ENCODE measurements at places on chromosomes 16 and 17.

DNA sequence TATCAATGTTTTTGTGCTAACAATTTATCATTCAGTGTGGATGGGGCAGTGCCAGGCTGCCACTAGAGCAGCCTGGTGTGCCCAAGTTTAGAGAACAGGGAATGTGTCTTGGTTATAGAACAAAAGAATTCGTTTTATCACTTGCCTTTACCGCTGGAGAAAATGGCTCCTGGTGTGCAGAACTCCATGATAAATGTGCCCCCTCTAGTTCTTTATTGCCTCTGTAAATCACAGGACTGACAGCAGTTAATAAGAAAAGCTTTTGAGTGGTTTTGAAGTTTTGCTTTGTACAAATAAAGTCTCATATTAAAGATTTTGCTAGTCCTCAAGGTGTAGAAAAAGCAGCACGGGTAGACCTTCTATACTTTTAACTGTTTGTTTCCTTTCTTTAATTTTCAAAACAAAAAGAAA, 28.2 kb upstream of the PSMD7 start:
- no peak for DNase-seq

GRCh38 chr16:25176136-25176535, 40.6 kb upstream of the AQP8 start:
- DNase-seq, result no peak

GRCh38 chr17:16428098-16428882, 12.9 kb downstream of the TRPV2 start:
- no peak for DNase-seq

DNA sequence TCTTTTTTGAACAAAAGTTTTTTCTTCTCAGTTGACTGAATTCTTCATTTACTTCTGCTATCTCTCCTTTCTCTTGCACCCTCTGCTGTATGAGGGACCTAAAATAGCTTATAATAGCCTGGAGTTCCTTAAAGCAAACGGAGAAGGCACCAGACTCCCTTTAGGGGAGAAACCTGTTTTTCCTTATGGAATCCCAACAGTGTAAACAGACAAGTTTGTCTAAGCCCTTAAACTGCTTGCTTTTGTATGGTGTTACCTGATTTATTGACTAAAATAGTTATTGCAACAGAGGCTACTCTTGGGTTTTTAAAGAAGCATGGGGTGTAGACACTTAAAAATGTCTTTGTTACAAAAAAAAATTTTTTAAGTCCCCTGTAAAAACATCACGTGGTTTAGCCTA, 12.9 kb upstream of the TRIM25 start:
- DNase-seq, result no peak

DNA sequence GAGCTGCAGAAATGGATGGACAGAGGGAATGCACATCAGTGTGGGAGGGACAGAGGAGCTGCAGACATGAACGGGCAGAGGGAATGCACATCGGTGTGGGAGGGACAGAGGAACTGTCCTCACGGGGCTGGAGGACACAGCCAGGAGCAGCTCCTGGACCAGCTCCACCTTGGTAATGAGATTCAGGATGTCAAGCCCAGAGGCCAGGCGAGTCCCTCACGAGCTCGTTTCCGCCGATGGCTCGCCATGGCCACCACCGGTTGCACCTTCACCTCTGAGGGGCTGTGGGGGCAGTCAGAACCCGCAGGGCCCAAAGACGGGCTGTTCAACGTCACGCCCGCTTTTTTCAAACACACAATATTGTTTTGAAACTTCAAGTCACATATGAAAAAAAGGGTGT, 56.2 kb downstream of the RPH3AL start:
- DNase-seq, result no peak

DNA sequence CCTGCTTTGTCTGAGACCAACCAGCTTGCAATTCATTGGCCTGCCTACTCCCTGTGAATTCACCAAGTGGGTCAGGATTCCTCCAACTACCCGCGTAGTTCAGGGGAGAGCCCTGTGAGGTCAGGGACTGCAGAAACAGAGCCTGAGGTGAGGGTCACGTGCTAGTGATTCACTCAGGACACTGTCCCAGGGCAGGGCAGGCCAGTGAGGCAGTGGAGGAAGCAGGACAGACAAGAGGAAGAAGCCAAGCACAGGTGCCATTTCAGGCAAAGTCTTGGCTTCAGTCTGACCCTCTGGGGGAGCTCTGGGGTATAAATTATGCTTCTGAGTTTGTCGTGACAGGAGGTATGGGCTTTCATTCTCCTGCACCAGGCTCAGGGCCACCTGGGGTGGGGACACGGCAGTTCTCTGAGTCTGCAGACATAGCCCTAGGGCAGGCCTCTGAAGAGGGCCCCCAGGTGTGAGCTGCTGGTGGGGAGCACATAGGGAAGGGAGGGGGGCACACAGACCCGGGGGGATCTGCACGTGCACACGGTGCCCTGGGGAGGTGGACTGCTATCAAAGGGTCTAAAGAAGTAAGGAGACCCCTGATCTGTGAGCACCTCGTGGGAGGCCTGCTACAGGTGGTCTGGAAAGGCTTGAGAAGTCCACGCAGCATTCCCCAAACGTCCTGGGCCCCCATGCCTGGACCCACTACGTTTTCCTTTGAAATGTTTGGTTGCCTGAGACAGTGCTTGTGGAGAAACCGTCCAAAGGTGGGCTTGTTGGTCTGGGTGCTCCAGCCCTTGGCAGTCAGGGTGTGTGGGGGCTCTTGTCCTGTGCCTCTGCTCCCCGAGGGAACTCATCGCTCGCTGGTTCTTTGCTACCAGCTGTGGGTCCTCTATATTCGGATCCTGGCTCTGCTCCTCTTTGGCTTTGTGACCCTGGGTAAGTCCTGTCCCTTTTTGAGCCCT, 46.4 kb downstream of the NKD1 start:
- no peak for DNase-seq

GRCh38 chr17:49741009-49741691, 22.8 kb downstream of the FAM117A start:
- DNase-seq, result no peak

DNA sequence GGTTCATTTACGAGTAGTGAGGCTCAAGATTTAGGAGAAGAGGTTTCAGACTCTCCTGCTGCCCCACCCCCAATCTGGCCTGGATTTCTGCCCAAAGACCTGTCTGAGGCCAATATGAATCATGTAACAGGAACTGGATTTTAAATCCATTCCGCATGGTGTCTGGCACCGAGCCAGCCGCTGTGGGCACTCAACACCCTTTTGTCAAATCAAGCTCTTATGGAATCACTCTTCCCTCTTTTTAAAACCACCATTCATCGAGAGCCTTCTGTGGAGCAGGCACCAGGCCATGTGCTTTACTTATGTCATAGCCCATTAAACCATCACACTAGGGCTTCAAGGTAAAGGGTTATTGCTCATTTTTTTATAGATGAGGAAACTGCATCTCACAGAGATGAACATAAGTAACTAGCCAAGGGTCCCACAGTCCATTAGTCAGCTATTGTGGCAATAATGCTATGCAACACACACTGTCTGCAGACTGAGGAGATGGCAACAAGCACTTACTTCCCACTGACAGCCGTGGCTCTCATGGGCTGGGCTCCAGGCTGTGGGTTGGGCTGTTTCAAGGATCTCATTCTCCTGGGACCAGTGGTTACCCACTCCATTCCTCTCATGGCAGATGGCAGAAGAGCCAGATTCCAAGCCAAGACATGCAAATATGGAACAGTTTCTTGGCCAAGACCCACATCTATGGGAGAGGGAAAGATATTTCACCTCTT, 93.6 kb downstream of the WSCD1 start:
- DNase-seq, result no peak

GRCh38 chr17:49746791-49747490, 17.0 kb downstream of the FAM117A start:
- no peak for DNase-seq

GRCh38 chr17:76004750-76005262, 4.2 kb downstream of the CDK3 start:
- DNase-seq, result no peak

DNA sequence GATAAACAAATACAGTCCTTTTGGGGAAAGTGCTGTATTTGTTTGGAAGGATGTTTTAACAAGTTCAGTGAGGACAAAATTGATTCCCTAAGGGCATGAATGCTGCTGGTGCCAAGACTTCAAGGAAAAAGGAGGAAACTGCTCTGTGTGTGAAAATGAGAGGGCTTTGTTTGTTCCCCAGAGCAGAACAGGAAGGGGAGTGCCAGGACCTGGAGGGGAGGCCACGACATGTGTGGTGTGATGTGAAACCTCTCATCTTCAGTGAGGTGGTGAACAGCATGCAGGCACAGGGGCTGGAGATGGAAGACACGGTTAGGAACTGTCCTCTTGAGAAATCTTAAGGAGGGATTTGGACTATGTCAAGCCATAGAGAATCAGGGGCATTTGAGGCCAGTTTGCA, 46.6 kb upstream of the GRIN2A start:
- DNase-seq, result no peak

GRCh38 chr17:61400717-61401388, 1.2 kb downstream of the TBX2 start:
- DNase-seq, result no peak

DNA sequence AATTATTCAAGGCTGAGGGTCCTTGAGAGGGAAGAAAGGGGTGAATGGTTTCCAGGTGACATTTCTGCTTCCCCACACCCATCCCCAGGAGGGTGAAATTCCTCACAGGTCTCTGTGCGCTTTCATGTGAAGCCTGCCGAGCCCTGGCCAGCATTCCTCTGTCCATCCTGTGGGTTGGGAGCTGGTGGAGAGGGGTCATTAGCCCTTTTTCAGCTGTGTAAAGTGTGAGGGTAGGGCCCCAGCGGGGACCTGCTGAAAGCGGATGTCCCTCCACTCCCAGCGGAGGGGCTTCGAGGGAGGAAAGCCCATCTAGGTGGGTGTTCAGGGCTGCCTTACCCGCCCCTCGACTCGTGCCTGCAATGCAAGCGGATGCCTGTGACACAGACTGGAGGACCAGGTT, 53.3 kb upstream of the DLX4 start:
- no peak for DNase-seq

- no peak for DNase-seq
These were observed 6.0 kb downstream of the SLFN14 start for GRCh38 chr17:35554668-35555067.

GRCh38 chr16:54289945-54290832, 3.6 kb upstream of the IRX3 start:
- DNase-seq, result no peak

- no peak for DNase-seq
These were observed 21.4 kb downstream of the RPS6KB1 start for GRCh38 chr17:59914274-59914854.

GRCh38 chr17:79799538-79800324, 2.9 kb upstream of the CBX8 start:
- DNase-seq, result no peak
